ENCODE measurements at places on chromosomes 12 and 14. TPM values are rescaled to one million over a fixed set of nuclear protein-coding genes. Genes with fewer than 3 reads are reported as not detected.

LBHD2 gene
- total RNA-seq, result not detected

MMP19 gene
- 85.0 TPM for total RNA-seq

ABCC9 gene
- 19.6 TPM for total RNA-seq

TMED8 gene
- total RNA-seq, result 12.0 TPM

FBXO21 gene
- total RNA-seq, result 97.5 TPM

CYP27B1 gene
- 2.2 TPM for total RNA-seq

KCNC2 gene
- not detected for total RNA-seq

GSG1 gene
- not detected for total RNA-seq

CLEC2B gene
- total RNA-seq, result 13.1 TPM

MMP17 gene
- total RNA-seq, result 4.6 TPM

TPH2 gene
- total RNA-seq, result not detected

GRCh38 chr12:132481345-132481744, 8.6 kb upstream of the FBRSL1 start:
- no peak for DNase-seq

DNA sequence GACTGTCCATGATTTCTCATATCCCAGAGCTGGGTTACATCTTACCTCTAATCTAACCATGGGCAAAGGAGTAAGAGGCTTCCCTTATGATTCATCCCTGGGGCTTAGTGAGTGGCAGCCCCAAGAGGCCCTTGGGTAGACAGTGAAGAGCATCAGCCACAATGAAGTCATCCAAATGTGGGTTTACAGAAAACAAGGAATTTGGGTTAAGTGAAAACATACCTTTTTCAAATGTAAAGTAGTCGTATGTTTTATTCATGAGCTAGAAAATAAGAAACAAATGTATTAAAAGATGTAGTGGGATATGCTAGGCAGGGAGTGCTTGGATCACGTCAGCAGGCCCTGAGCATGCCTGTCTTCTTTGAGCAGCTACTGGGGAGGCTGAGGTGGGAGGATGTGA, 54.0 kb upstream of the ELK3 start:
- DNase-seq, result no peak

DNA sequence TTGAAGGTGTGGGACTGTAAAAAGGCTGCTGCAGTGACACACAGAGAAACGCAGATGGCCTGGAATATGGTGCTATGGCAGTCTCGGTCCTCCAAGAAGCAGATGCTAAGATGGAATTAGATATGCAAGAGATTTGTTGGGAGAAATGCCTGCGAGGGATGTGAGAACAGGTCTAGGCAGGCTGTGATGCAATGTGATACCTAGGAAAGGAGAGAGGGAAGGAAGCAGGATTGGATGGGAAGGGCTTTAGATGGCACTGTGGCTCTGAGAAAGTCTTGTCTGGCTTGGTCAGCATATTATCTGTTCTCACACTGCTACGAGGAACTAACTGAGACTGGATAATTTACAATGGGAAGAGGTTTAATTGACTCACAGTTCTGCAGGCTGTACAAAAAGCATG, 374.4 kb downstream of the BCAT1 start:
- no peak for DNase-seq

- DNase-seq, result no peak
These were observed 58.1 kb upstream of the CCND2 start for GRCh38 chr12:4215229-4216186.

DNA sequence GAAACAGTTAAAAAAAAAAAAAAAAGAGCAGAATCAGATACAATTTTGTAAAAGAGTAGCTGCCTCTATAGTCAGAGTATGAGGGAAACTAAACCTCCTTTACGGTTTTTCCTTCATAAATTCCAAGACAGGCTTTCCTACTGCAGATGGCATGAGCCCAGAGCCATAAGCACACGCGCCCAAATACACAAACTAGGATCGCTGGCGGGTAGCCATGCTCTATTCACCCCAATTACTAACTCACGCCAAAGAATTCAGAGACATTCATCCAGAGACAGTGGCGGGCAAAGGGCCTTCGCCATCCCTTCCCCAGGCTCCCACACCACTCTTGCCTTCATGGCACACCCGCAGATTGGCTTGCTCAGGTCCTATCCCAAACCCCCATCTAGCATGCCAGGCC, 48.2 kb downstream of the MOK start:
- no peak for DNase-seq

GRCh38 chr12:52820521-52820920, 6.6 kb upstream of the KRT4 start:
- DNase-seq, result no peak

DNA sequence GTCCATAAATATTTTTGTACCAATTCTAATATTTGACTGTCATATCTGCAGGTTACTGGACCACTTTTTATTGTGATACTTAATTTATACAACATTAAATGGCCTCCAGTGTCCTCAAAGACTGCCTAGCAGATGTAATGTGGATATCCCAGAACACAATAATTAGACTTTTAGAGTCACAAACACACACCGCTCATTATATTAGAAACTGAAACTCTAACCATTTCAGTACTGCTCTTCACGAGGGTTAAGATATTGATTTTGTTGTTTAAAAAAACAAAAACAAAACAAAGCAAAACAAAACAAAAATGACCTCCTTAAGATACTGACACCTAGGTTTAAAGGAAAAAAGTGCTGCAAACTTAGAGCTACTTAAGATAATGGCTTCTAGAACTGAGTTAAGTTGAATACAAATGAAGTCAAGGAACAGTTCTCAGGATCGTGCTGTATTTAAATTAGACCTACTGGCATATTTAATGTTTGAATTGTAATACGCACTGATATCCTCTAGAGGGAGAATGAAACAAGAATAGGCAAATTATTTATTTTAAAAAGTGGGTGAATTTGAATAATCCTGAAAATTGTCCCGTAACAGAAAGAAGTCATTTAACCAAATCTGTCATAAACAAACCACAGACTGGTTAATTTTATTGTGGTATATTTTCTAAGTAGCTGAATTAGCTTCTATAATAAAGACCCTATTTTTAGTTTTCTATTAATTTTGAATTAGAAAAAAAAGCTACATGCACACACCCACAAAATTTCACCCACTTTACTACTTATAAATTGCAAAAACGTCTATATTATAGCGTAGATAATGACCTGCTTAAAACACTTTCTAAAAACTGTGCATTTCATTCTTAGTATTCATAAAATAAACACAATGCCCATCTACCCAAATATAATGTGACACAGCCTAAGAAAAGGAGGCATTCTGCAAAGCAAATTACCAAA, 395.2 kb upstream of the DCN start:
- DNase-seq, result no peak

- peak; percentile 38 for DNase-seq
These were observed 1181.2 kb downstream of the VRK1 start for GRCh38 chr14:97978341-97978740.

- DNase-seq, result no peak
These were observed 314 bp upstream of the HOTAIR start for GRCh38 chr12:53975064-53975471.

GRCh38 chr12:42892702-42893551, 303.4 kb upstream of the PRICKLE1 start:
- DNase-seq, result no peak

DNA sequence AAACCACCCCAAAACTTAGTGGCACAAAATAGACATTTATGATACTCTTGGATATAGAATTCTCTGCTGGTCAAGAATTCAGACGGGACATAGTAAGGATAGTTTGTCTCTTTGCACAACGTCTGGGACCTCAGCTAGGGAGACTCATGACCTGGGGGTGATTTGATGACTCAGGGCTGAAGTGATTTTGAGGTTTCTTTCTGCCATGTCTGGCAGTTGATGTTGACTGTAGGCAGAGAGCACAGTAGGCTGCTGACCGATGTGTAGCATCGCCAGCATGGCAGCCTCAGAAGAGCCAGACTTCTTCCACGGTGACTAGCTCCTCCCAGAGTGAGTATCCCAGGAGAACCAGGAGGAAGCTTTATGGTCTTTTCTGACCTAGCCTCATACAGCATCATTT, 88.9 kb upstream of the FRMD6 start:
- no peak for DNase-seq

Measured in thoracic aorta (tissue), 2 donors.